Activated CD8-positive, alpha-beta memory T cell treated with anti-CD3 and anti-CD28 coated beads for 24 hours (primary cell): ENCODE measurements at places on chromosomes 3 and 15.

DNA sequence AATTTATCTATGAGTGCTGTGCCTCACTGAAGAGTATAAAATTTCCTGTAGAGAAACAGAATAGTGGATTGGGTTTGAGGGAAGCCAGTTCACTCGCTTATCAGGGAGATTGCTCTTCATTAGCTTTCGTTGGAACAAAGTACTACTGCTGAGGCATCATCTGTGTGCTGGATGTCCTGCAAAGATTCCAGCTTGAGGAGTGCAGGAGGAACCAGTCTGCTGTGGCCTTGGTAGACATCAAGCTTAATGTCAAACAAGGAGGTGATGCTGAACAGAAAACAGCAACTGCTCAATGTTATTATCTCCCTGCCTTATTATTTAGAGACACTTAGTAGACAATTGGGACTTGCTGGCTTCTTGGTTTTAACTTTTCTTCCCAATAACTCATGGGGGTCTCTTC lies 297.5 kb upstream of the DPH6 start:
- no peak for DNase-seq

- no peak for DNase-seq
Observed at GRCh38 chr3:143881095-143881494, 32.8 kb upstream of the SLC9A9 start.

- DNase-seq: no peak
Observed at GRCh38 chr3:31275583-31275982, 257.1 kb upstream of the STT3B start.

- peak; percentile 73 for DNase-seq
Observed at GRCh38 chr15:56919609-56920366, 1.3 kb downstream of the TCF12 start.

GRCh38 chr15:79002581-79002980 lies 57.7 kb upstream of the CTSH start:
- DNase-seq: no peak

GRCh38 chr15:66593219-66593780 lies 27.5 kb upstream of the LCTL start:
- DNase-seq: no peak

GRCh38 chr15:56052395-56053045 lies 59.1 kb upstream of the NEDD4 start:
- no peak for DNase-seq

DNA sequence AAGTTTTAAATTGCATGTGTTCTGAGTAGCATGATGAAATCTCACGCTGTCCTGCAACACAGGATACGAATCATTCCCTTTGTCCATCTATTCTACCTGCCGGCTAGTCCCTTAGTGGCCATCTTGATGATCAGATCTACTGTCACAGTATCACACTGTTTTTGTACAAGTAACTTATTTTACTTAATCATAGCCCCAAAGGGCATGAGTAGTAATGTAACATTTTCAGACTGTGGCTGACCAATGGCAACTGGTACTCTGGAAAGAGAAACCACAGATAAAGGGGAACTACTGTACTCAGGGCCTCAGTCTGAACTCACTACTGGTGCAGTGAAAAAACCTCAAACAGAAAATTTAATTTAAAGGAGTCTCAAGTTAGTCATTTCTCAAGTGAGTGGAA lies 127.3 kb upstream of the MRPL3 start:
- no peak for DNase-seq

GRCh38 chr3:51102396-51102795 lies 282.7 kb upstream of the MANF start:
- DNase-seq: no peak

- DNase-seq: no peak
Observed at GRCh38 chr3:189841473-189842205, 210.4 kb downstream of the TP63 start.

GRCh38 chr3:55500555-55501330 lies 13.6 kb upstream of the WNT5A start:
- DNase-seq: no peak

DNA sequence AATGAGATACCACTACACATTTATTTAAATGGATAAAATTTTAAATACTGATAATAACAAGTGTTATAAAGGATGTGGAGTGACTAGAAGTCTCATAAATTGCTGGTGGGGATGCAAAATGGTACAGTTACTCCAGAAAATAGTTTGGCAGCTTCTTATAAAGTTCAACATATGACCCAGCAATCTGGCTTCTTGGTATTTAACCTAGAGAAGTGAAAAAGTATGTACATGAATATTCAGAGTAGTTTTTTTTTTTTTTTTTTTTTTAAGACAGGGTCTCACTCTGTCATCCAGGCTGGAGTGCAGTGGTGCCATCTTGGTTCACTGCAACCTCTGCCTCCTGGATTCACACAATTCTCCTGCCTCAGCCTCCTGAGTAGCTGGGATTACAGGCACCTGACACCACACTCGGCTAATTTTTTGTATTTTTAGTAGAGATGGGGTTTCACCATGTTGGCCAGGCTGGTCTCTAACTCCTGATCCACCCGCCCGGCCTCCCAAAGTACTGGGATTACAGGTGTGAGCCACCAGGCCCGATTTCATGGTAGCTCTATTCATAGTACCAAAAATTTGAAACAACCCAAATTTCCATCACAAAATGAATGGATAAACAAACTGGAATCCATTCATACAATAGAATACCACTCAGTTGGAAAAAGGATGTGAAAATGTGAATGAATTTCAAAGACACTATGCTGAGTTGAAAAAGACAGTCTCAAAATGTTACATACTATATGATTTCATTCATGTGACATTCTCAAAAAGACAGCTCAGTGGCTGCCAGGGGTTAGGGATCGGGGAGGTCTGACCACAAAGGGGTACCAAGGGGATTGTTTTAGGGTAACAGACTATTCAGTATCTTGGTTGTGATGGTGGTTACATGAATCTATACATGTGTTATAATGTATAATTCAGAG lies 14.4 kb downstream of the RRP9 start:
- peak; percentile 17 for DNase-seq

- no peak for DNase-seq
Observed at GRCh38 chr15:65939901-65940617, 70.8 kb downstream of the RAB11A start.

- no peak for DNase-seq
Observed at GRCh38 chr3:105518203-105518602, 151.5 kb downstream of the ALCAM start.

DNA sequence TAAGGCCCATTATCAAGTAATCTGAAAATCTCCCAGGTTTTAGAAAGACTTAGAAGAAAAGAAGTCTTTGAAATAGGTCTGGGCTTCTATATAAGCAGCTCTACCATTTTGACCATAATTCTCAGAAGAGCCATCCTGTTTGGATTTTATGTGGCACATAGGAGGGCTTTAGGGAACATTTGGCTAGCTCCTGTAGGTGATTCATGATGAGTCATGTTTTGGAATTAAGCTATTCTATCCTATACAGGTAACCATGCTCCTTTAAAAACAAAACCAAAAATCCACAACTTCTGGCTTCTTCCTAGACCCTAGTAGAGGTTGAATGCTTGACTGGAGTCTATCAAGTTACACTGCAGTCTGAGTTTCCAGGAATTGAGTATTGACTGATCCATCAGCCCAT lies 8.9 kb downstream of the SST start:
- no peak for DNase-seq

GRCh38 chr3:187212705-187213104 lies 15.4 kb downstream of the RTP1 start:
- no peak for DNase-seq

DNA sequence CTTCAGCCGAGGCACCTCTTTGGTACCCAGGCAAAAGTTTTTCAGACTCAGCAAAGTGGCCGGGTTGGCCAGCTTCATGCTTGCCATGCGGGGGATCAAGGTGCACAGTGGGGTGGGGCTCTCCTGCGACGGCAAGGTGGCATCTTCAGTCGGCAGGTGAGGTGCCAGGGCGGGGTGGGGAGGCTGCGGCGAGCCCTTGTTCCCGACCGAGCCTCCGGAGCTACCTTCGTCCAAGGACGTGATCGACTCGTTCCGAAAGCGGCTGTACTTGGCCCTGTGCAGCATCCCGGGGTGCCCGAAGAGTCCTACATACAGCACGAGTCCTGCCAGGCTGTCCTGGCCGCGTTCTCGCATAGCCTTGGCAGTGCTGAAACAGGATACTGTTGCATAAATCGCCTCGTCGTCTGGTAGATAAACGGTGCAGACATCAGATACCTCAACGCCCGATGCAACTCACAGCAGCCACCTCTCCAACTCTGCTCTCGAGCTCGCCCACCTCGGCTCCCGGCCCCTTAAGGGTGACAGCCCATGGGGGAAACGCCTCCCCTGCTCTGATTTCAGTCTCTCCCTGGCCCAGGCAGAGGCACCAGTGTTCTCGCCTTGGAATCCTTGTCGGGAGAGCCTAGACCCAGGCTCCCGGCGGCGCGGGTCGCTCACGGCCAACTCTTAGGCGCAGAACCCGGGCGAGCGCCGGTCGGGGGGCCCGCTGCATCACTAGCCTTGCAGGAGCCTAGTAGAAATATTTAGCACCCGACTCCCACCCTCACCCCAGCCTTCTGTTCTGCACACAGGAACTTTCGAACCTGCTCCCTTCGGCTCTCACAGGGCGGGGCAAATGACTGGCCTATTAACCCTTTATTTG lies 826 bp downstream of the SHC4 start:
- DNase-seq: peak; percentile 63

GRCh38 chr3:149474250-149474817 lies at the start of gene TM4SF4:
TSS of gene TM4SF4 (plus strand) at chr3:149474697. CDS start at chr3:149474878, 181 bp downstream.
- DNase-seq: no peak

DNA sequence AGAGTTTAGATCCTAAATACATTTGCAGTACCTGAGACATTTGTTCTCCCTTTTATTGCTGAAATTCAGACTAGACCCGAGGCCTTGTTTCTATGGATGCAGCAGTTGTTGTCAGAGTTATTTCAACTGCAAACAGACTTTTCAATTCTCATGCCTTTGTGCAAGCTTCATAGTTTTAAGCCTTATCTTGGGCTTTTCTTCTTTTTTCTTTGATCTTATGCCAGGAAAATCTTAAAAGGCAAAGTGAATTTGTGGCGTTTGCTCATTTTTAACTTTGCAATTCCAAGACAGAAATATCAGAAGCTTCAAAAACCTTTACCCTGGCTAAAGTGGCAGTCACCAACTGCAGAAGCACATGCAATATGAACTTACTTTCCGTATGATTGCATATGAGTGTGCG lies 576.7 kb downstream of the DIPK2A start:
- DNase-seq: no peak

DNA sequence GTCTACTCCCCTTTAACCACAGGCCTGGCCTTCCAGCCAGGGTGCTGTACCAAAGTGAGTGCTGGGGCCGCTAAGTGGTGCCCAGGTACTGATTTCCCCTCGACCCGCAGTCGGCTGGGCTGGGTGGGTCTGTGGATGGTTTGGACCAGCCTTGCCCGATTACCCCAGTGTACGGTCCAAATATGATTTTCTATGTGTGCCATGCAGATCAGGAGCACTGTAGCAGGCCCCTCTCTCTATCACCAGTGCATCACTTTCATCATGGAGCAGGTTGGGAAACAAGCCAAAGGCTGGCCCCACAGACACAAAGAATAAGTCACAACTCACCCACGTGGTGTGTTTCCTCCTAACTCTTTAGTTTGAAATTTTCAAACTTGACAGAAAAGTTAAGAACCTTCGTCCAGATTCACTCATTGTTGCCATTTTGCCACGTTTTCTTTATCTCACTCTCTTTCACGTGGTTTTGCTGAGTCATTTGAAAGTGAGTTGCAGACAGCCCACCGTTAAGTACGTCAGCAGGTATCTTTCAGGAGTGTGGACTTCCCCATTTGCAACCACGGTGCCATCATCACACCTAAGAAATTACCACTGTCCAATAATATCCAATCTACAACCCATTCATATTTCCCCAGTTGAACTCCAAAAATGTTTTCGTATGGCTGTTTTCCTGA lies 37.0 kb downstream of the ZNF710 start:
- peak; percentile 71 for DNase-seq

DNA sequence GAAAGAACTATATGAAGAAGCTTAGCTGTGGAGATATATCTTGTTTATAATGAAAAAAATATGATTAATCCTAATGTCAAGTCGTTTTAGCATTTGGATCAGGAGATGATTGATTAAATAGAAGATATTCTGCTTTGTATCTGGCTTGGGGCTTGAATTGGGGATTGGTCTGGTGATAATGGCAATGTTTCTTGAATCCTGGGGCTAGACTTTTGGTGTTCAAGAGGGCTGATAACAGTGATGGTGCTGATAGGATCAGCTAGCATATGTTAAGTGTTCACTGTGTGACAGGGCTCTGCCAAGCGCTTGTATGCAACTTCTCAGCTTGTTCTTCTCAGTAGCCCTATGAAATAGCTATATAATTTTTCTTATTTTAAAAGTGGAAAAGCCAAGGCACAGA lies 20.2 kb downstream of the CNOT10 start:
- DNase-seq: no peak

GRCh38 chr3:143736205-143736997 lies 111.9 kb downstream of the SLC9A9 start:
- DNase-seq: no peak

GRCh38 chr3:158950178-158950901 lies 148.5 kb downstream of the MFSD1 start:
- DNase-seq: no peak

DNA sequence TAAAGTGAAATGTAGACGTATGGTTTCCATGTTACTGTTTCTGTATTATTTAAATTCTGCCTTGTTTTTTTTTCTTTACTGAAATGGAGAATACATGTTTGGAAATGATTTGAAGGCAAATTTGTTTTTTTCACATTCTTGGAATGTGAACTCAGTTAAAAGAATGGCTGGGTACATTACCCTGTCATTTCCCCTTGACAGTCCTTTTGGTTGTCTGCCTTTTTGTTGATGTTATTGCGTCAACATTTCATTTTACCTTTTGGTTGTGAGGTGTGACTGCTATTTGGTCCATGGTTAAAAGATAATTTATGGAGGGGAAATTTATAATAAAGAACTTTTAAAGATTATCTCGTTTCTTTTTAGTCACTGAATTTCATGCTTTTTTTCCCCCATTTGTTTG lies 3.2 kb upstream of the GPR171 start:
- no peak for DNase-seq

DNA sequence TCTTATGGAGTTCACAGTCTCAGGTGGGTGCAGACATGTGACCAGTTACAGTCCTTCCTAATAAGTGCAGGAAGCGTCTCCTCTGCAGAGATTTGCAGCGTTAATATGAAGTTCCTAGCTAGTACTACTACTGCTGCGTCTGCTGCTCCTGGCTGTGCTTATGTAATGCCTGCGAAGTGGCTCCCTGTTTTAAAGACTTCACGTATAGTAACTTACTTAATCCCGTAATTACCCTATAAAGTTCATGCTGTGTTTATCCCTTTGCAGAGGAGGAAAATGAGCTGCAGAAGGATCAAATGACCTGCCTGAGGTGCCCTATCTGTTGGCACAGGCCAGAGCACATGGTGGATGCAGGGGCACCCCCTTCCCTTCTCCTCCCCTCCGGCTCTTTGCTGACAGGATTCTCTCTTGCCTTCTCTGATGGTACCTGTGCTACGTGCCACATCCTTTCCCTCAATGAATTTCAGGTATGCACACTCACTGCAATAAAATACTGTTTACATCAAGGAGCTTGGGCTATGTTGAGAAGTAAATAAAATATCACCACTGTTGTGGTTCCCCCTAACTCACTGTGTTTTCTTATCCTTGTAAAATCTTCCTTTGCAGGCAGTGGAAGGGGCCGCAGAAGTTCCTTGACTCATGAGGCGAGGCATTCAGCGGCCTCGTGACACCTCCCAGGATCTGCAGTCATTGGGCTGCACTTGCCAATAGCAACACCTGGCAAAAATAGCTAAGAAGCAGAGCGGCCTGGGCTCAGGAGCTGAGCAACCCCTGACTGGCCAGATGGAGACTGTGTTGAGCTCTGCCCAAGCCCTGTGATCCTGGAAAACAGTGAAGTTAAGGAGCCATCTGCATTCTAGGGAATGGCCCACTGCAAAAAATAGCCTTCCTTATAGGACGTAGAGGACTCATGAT lies 188.9 kb upstream of the ATP10A start:
- DNase-seq: no peak

GRCh38 chr3:15557511-15557946 lies 36.0 kb upstream of the COLQ start:
- peak; percentile 75 for DNase-seq
